ENCODE measurements at places on chromosomes 5 and 9. TPM values are rescaled to one million over a fixed set of nuclear protein-coding genes. Genes with fewer than 3 reads are reported as not detected.
A peak's percentile ranks its signal among the peaks of the same experiment; 100 is the strongest.

The LCN6 gene
- not detected for total RNA-seq

DNA sequence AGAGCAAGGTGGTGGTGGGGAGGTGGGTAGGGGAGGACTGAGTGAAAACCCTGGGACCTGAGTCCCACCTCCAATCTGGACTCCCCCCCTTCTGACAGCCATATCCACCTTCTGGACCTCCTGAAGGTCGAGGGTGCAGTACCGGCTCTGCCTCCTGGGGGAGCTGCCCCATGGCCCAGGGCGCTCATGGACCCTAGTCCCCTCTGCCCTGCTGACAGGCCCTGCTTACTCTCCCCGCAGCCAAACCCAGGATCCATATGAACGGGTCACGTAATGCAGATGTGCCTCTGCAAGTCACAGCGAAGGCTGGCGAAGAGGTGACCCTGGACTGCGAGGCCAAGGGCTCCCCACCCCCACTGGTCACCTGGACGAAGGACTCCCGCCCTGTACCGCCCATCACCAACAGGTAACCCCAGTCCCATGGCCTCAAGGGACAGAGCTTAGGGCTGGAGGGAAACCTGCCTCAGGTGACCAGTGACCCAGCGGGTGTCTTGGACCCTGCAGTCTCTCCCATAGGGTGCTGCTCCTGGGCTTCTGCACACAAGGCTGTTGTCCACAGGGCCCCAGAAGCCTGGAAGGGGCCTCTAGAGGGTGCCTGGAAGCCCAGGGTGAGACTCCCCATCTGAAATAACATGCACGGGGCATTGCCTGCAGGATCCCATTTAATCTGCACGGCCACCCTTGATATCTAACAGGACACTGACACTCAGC, 61.7 kb downstream of the HMCN2 start:
- no peak for DNase-seq
- H3K4me1 ChIP-seq: no peaks in the 10 kb centered on the region
- no peak overlapping the region for H3K4me3 ChIP-seq

- no peaks in the 10 kb centered on the region for H3K4me1 ChIP-seq
- H3K27ac ChIP-seq: no peak overlapping the region
- no peaks in the 10 kb centered on the region for H3K27me3 ChIP-seq
- no peaks in the 10 kb centered on the region for H3K36me3 ChIP-seq
These were observed 218.5 kb upstream of the ELAVL2 start for GRCh38 chr9:24044576-24044975.

GRCh38 chr5:158940977-158941376, 158.7 kb downstream of the EBF1 start:
- no peak for DNase-seq
- H3K27me3 ChIP-seq: no peaks in the 10 kb centered on the region

GRCh38 chr9:128624566-128624965, 32.1 kb downstream of the DYNC2I2 start:
- H3K4me1 ChIP-seq: no peaks in the 10 kb centered on the region
- no peak overlapping the region for H3K27ac ChIP-seq
- H3K36me3 ChIP-seq: peaks cover 97% of the 10 kb centered on the region
- DNase-seq: no peak
- no peak overlapping the region for H3K4me3 ChIP-seq

DNA sequence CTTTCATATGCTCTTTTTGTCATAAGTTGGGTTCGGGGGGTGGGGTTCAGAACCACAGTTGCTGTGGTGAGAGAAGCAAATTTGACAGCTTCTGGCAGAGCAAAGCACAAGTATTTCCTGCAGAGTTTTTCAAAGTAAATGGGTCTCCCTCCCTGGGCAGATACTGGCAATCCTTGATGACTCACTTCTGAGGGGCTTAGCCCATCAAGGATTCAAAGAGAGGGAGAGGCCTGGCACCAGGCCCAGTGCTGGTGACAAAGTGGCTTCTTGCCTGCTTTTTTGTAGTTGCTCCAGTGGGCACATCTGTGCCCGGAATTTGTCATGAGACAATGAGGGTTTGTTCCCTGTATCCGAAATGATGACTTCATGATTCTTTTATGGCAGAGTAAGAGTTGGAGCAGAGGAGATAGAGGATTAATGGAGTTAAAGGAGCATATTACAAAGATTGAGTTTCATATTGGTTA, 46.6 kb upstream of the TNC start:
- no peak for DNase-seq
- H3K4me3 ChIP-seq: no peak overlapping the region
- no peak overlapping the region for H3K27ac ChIP-seq
- no peaks in the 10 kb centered on the region for H3K36me3 ChIP-seq
- H3K4me1 ChIP-seq: no peaks in the 10 kb centered on the region
- H3K27me3 ChIP-seq: peaks cover 2% of the 10 kb centered on the region

DNA sequence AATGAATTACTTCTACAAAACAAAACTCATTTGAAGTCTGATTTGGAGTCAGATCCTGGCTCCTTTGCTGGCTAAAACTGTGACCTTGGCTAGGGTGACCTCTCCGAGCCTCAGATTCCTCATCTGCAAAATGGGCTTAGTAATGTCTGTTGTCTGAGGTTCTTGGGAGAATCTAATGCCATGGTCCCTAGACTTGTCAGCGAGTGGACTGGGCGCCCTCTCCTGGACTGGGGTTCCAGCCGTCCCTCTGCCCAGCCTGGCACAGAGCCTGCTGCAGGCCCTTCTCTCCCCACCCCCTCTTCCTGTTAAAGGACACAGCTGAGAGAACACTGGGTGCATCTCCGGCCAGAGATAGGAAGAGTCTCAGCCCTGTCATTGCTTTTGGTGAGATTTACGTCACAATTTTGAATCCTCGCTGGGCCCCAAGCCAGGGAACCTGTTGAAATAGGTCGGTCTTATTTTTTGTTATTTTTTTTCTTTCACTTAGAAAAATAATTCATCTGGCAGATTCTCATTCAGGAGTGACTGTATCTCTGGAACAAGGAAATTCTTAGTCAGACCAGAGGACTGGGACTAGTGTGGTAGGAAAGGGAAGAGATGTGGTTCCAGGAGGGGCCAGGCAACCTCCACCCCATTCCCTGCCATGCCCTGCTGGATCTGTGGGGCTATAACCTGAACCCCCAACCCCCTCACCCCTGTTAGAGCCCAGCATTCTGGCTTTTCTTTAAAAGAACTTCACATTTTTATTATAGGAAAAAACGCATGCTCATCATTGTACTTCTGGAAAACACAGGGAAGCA, 48.2 kb upstream of the RPL26L1 start:
- H3K27me3 ChIP-seq: no peaks in the 10 kb centered on the region
- peak; percentile 58 for DNase-seq
- H3K27ac ChIP-seq: no peak overlapping the region

DNA sequence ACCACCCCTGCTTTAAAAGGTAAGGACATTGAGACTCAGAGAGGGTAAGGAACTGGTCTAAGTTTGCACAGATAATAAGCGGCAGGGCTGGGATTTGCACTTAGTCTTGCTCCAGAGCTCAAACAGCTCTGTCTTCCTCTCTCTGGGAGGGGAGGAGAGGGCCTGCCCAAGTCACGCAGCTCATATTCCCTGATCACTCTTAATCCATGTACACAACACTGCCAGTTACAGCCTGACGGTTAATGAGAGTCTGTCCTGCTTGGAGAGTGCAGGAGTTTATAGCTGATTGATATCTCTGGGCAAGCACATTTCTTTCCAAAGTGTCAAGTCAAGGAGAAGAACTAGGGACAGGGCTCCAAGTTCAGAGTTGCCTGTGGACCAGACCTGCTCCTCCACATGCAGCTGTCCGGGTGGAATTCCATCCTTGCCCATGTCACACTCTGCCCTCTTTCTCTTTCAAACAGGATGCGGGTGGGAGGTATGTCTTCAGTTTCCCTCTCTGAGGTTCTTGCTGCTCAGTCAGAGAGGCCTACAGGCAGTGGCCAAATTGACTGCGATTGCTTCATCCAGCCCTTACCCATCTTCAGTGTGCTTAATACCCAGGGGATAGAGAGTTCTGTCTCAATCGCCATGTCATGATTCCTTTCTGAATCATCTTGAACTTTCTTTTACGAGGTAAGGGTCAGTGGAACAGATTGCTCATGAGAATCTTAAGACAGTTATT, 54.5 kb downstream of the GALNT12 start:
- H3K27ac ChIP-seq: no peak overlapping the region
- H3K4me1 ChIP-seq: no peaks in the 10 kb centered on the region
- no peaks in the 10 kb centered on the region for H3K36me3 ChIP-seq
- no peak for DNase-seq
- no peaks in the 10 kb centered on the region for H3K27me3 ChIP-seq
